ENCODE measurements at places on chromosomes 7 and 10.

GRCh38 chr7:139106959-139107358 lies 2.6 kb downstream of the ZC3HAV1 start:
- DNase-seq: no peak

DNA sequence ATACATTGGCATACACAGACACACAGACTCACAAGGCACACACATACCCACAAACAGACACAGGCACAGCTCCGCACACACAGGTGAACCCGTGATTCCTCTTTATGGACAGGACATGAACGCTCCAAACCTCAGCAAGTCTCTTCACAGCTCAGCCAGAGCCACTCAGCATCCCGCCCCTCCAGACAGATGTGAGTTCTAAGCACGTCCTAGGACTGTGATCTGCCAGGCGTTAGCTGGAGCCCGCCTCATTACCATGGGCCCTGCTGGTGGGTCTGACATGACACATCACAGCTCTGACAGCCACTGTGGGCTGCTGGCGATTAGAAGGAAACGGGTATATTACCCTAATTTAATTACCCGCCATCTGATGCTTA lies 176.7 kb upstream of the PPP2R2D start:
- no peak for DNase-seq

- DNase-seq: peak; percentile 55
Measured at GRCh38 chr10:19730167-19730906, 85.9 kb upstream of the PLXDC2 start.

- DNase-seq: no peak
Measured at GRCh38 chr10:98655492-98655891, 208.8 kb upstream of the HPS1 start.

DNA sequence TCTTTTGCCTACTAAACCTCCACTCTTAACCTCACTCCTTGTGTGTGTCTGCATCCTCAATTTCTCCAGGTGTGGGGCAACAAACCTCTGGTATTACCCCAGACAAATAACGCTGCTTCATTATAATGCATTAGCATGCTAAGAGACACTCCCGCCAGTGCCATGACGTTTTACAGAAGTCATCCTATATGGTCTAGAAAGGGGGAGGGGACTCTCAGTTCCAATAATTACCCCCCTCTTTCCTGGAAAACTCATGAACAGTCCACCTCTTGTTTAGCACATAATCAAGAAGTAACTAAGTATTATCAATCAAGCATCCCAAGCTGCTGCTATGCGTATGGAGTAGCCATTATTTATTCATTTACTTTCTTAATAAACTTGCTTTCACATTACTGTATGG lies 364.5 kb downstream of the TYW1 start:
- no peak for DNase-seq

GRCh38 chr7:74417419-74417971 lies 36.2 kb upstream of the GTF2IRD1 start:
- peak; percentile 54 for DNase-seq

- DNase-seq: no peak
Measured at GRCh38 chr7:155567646-155568332, 21.4 kb upstream of the CNPY1 start.

DNA sequence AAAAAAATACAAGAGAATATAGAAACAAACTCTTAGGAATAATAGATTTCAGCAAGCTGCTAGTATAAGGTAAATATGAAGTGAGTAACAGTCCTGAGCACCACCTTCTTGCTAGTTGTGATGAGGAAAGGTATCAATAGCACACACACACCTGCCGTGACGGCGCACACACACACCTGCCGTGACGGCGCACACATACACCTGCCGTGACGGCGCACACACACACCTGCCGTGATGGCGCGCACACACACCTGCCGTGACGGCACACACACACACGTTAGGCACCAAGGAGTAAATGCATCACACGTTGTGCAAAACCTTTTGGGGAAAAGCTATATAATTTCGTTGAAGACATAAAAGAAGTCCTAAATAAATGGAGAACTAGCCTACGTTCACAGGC lies 4.7 kb upstream of the JAKMIP3 start:
- DNase-seq: no peak

GRCh38 chr10:126223512-126224067 lies 164.7 kb downstream of the ADAM12 start:
- no peak for DNase-seq

DNA sequence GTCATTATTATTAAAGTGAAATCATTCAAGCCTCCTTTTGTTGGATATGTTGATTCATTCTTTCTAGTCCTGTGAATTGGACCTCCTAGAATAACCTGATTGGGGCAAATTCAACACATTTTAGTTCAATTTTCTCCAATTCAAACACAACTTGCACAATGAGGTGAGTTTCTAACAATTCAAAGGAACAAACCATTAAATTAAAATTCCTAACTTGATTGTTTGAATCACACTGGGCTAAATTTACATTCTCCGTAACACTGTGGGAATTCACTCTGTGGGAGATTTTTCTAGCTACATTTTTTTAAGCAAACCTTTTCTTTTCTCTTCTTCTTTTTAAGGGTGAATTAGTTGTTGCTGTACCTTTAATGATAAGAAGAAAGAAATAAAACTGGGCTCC lies 68.3 kb upstream of the CABCOCO1 start:
- no peak for DNase-seq

- DNase-seq: no peak
Measured at GRCh38 chr10:43922335-43923280, 273.9 kb upstream of the ZNF32 start.

DNA sequence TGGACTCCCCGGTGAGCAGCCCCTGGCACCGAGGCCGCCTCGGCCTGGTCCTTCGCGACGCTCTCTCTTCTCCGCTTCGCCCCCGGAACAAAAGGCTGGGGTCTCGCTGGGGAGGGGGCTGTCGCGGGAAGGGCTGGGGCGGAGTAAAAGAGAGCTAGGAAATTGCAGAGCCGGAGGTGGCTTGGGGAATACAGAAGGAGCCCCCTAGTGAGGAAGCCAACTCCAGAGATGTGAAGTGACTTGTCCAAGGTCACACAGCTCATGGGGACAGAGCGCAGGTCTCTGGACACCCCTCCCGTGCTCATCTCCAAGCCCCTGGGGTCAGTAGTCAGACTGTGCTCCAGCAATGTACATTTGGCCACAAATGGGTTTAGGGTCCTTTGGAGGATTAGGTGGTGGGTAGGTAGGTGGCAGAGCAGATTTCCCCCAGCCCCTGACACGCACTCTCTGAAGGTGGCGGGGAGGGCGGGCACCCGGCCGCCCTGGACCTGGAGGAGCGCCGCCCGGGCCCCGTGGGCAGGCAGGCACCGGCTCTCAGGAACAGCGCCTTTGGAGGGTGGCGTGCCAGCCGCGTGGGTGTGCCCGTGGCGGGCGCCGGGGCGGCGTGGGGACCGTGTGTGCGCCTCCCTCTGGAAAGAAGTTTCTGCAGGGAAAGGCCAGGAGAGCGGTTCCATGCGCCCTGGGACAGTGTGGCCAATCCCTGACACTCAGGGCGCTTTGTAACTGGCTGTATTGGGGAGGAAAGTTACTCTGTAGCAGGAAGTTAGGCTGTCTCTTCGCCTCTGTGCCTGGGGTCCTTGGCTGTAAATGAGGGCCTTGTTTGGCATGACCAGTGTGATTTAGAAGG lies 910 bp downstream of the WIPF3 start:
- DNase-seq: no peak

DNA sequence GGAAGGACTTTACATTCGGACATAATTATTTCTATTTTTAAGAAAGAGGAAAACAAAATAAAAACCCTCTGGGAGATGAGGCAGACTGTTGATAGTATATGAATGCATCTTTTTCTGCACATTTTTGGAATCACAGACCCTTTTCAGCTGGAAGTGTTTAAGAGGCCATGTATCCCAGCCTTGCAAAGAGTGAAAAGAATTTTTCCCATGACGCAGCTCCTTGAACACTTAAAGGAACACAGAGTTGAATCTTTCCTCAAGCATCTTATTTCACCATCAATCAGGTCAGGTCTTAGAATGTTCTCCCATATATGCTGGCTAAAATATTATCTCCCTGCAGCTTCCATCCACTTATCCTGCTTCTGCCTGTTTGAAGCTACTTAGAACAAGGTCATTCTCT lies 45.9 kb upstream of the PAPSS2 start:
- peak; percentile 34 for DNase-seq

DNA sequence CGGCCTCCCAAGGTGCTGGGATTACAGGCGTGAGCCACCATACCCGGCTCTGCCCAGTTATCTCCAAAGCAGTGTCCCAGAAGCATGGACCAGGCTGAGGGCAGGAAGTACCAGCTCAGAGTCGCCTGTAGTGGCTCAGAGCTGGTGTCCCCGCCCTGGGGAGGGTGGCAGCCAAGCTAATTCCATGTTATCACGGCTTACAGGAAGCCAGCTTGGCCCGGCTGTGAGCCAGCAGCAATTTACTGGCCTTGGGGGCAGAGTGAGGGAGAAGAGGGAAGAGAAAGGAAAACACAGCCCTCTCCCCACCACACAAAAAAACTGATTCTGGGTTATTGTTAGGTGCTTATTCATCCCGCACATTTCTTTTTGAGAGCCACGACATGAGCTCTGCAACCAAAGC lies 88.1 kb downstream of the HIP1 start:
- DNase-seq: no peak

GRCh38 chr10:10353326-10353868 lies 664.3 kb upstream of the CELF2 start:
- DNase-seq: no peak

DNA sequence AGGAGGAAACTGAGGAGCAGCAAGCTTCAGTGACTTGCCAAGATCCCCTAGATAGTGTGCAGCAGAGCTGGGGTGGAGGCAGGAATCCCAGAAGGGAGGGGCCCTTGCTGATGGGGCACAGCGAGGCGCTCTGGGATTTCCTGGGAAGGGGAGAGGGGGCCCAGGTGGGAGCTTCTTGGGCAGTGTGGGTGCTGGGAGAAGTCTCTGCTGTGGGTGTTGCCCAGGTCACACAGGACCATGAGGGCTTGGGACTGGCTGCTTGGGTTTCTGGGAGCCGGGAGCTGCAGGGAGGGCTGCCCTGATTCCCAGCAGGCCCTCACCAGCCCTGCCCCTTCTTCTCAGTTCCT lies 55.2 kb downstream of the TSPAN15 start:
- no peak for DNase-seq

DNA sequence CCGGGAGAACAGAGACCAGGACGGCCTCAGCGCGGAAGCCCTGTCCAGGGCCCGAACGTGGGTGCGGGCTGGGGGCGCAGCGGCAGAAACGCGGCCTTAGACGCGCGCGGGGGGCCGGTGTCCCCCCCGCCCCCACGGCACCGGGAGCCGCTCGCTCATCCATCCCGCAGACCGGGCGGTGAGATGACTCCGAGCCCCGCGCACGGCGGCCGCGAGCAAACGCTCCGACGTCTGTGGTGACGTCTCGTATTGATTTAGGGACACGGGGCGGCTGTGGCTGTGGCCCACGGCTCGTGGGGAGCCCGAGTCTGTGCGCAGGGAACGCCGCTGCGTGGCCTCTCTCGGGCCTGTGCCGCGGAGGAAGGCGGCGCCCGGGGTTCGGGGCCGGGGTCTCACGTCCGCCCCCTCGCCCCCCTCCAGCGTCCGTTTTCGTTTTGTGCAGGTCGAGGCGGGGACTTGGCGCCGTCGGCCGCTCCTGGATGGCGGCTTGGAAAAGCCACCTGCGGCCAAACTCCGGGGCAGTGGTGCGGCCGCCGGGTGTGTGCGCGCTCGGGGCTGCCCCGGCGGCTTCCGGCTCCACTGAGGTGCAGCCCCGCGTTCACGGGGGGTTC lies 1.0 kb upstream of the NKX6-2 start:
- DNase-seq: no peak
